Activated CD4-positive, alpha-beta T cell treated with anti-CD3 and anti-CD28 coated beads, Interleukin-2, amount 10 ng/mL, durations not matched to agents 7 days and 5 days (primary cell): ENCODE measurements at places on chromosomes 5 and 9.

DNA sequence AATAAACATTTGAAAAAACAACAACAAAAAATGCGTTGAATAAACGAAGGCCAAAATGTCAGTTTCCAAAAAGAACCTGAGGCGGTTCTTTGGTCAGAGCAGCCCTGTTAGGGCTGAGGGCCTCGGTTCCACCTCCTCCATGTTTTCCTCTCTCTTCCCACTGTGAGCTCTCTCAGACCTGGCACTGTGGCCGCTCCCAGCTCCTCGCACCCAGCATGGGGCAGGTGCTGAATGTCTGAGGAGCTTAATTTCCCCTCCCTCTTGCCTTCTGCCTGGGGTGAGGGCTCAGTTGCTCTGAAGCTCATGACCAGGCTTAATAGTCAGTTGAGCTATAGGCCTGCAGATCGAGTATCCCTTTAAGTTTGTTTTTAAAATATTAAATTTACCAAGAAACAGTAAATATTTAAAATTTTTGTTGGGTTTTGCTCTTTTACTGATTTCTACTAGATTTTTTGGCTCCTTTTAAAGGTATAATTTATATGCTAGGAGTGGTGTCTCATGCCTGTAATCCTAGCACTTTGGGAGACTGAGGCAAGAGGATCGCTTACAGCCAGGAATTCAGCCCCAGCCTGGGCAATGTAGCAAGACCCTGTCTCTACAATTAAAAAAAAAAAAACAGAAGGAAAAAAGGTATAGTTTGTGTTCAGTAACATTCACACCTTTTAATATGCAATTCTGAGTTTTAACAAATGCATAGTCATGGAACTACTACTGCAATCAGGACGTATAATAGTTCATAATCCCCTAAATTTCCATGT lies 28.1 kb downstream of the DAPK1 start:
- no peak for DNase-seq

- DNase-seq, result peak; percentile 64
These were observed 735 bp upstream of the RPL26L1 start for GRCh38 chr5:172958331-172959046.

GRCh38 chr5:59921816-59922215 lies 28.3 kb upstream of the PDE4D start:
- DNase-seq, result no peak

- DNase-seq, result no peak
These were observed 17.6 kb downstream of the PDGFRB start for GRCh38 chr5:150137997-150138396.

DNA sequence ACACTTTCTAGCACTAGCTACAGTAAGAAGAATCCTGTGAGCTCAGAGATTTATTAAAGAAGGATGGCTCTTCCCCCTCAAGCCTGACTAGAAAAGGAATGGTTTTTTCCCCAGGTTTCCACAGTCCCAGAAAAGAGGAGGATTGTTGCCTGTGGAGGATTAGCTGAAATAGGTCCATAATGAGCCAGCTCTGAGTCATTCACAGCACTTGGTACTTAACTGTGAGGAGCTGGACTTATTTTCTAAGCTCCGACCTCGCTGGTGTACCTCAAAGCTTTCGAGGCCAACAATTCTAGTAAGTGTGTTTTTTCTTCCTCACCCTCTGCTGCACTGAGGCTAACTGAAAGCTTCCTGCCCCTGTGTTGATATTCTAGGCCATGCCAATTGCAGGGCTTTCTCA lies 222.5 kb upstream of the IL12B start:
- no peak for DNase-seq

- DNase-seq, result no peak
These were observed 63.8 kb downstream of the ANGPTL2 start for GRCh38 chr9:127058645-127059021.

DNA sequence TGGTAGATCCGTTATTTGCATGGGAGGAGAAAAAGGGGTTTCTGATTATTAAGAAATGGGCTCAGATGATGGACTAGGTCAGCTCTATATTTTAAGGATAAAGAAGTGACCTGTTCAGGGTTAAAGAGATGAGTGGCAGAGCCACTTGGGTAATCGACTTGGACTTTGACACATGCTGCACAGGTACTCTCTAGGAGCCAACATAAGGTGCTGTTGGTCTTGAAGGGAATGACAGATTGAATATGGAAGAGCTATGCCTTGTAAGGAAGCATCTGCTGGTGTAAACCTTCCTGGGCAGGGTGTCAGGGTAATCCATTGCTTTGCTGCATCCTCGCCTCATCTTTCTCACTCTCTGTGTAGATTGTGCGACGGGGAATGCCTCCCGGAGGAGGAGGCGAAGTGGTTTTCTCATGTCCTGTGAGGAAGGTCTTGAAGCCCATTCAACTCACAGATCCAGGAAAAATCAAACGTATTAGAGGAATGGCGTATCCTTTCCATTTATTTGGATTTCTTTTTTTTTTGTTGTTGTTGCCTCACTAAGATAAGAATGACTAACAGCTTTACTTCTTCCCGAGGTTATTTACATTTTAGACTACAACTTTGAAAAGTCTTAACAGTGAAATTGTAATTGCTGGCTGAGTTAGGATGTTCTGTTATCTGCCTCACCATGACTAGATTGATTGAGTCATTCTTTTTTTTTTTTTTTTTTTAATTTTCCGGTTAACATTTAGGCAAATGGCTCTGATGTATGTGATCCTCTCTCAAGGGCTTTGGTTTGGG lies 41.2 kb downstream of the RCL1 start:
- DNase-seq, result no peak

DNA sequence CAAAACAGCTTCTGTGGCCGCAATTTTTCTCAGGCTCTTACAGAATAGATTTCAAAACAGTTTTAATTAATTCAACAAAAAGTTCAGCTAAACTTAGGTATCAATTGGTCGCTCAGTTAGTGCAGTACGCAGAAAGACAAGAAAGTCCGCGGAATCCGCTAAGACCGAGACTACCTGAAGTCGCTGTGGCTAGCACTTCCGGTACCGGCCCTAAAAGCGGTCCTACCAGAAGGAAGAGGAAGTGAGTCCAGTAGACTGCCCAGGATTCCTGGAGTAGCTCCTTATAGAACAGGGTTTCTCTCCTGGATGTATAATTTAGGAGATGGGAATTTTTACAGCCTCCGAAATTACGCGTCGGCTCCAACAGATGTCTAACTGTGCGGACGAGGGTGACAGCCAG lies 16.6 kb upstream of the PCDHB2 start:
- no peak for DNase-seq

- no peak for DNase-seq
These were observed 78.4 kb upstream of the ITGA1 start for GRCh38 chr5:52709167-52709925.

GRCh38 chr5:3305432-3305831 lies 290.2 kb upstream of the IRX1 start:
- DNase-seq, result no peak
